ENCODE measurements at places on chromosomes 11 and 22. TPM values are rescaled to one million over a fixed set of nuclear protein-coding genes. Genes with fewer than 3 reads are reported as not detected.
A peak's percentile ranks its signal among the peaks of the same experiment; 100 is the strongest.

GRCh38 chr11:121596195-121597155 is 143.7 kb upstream of the SORL1-AS1 start:
- H3K4me1 ChIP-seq: peaks cover 5% of the 10 kb centered on the region
- peaks cover 79% of the 10 kb centered on the region for H3K36me3 ChIP-seq
- DNase-seq: no peak
- H3K27ac ChIP-seq: no peak overlapping the region

- no peaks in the 10 kb centered on the region for H3K4me1 ChIP-seq
- H3K36me3 ChIP-seq: no peaks in the 10 kb centered on the region
- no peak for DNase-seq
- no peak overlapping the region for H3K27ac ChIP-seq
- no peak overlapping the region for H3K4me3 ChIP-seq
These were observed 12.2 kb upstream of the ACRV1 start for GRCh38 chr11:125692887-125693286.

- no peaks in the 10 kb centered on the region for H3K4me1 ChIP-seq
- no peaks in the 10 kb centered on the region for H3K36me3 ChIP-seq
- no peaks in the 10 kb centered on the region for H3K27me3 ChIP-seq
- no peak overlapping the region for H3K27ac ChIP-seq
These were observed 215.9 kb upstream of the CCDC90B start for GRCh38 chr11:83502041-83502440.

The OR8A1 gene
- not detected for total RNA-seq

- H3K4me3 ChIP-seq: no peak within 1 kb of the TSS
- H3K4me1 ChIP-seq: peaks cover 37% of the 10 kb centered on the region
These were observed at the start of gene INSC for GRCh38 chr11:15114501-15115475. INSC (plus strand) TSS chr11:15114923; CDS start chr11:15149175, 34,252 bp downstream.

GRCh38 chr22:20567993-20568417 is 60.6 kb downstream of the MED15 start:
- peaks cover 90% of the 10 kb centered on the region for H3K4me1 ChIP-seq
- H3K4me3 ChIP-seq: peak overlapping the region; percentile 16
- no peaks in the 10 kb centered on the region for H3K27me3 ChIP-seq
- DNase-seq: no peak
- peaks cover 92% of the 10 kb centered on the region for H3K36me3 ChIP-seq

The SLC7A4 gene
- total RNA-seq: 0.07 TPM

The CHRM1 gene
- total RNA-seq: not detected

The ACTN3 gene
- 0.23 TPM for total RNA-seq

The CDC42EP2 gene
- total RNA-seq: 0.67 TPM

- peaks cover 23% of the 10 kb centered on the region for H3K4me1 ChIP-seq
- DNase-seq: no peak
- H3K27ac ChIP-seq: no peak overlapping the region
- no peak overlapping the region for H3K4me3 ChIP-seq
- peaks cover 7% of the 10 kb centered on the region for H3K36me3 ChIP-seq
- no peaks in the 10 kb centered on the region for H3K27me3 ChIP-seq
These were observed 1.7 kb downstream of the UVRAG start for GRCh38 chr11:75816561-75817239.

DNA sequence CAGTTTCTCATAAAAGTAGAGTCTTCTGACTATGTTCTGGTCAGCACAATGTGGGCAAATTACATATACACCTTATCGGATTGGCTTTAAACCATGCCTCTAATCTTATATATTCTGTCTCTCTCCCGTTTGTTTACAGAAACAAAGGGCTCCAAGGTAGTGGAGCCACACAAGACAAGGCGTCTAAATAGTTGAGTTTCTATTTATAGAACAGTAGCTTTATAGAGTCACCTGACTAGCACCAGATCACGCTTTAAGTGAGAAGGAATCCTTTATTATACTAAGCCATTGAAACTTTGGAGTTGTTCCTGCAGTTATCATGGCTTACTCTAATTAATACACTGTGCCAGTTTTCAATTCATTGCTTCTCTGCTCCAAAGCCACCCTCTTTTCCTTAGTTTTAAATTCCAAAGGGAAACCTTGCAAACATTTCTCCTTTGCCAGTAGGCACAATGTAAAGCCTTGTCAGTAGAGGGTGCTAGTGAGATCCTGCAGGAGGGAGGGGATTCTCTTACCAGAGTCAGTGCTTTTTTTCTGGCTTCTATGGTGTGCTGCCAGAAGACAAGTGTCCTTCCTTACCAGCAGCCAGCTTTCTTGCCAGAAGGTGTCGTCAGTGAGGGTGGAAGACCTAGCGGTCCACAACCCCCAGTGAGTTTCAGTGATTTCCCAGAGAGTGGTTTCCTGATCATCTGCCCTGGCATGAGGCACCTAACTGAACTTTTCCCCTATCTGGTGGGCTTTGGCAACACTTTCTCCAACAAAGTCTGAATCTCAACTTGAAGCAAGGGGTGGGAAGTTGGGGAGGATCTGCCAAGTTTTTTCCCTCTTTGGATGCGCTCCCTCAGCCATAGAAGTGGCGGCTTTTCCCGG is 71.7 kb downstream of the RAB38 start:
- peak; percentile 52 for DNase-seq
- H3K27me3 ChIP-seq: peaks cover 25% of the 10 kb centered on the region
- H3K4me1 ChIP-seq: no peaks in the 10 kb centered on the region

DNA sequence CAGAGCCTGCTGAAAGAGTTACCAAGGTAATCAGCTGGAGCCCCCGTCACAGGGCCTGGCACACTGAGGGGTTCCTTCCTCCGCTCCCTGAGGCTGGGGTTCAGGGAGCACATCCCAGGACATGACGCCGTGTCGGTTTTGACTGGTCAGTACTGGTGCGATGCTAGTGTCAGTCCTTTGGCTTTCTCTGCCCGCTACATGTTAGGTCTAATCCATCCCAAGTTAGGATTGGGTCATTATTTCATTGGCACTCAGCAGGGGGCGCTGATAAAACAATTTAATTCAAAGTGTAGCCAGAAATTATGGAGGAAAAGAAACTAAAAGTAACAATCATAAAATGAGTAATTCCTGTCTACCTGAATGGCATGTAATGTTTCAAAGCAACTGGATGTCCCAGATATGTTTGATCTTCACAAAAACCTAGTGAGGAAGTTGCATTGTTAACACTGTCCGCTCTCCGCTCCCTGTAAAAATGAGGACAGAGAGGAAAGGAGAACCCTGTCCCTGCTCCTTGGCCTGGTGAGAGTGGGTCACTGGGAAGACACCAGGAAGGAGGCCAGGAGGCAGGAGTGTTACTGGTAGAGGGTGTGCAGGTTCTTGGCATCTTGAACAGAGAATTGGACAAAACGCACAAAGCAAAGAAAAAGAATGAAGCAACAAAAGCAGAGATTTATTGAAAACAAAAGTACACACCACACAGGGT is 27.1 kb downstream of the TSKU start:
- H3K27ac ChIP-seq: peak overlapping the region; percentile 83
- no peak overlapping the region for H3K4me3 ChIP-seq
- H3K4me1 ChIP-seq: peaks cover 21% of the 10 kb centered on the region
- peaks cover 3% of the 10 kb centered on the region for H3K36me3 ChIP-seq
- peak; percentile 61 for DNase-seq

- no peaks in the 10 kb centered on the region for H3K27me3 ChIP-seq
- no peak overlapping the region for H3K4me3 ChIP-seq
- H3K36me3 ChIP-seq: peaks cover 59% of the 10 kb centered on the region
- no peak overlapping the region for H3K27ac ChIP-seq
- DNase-seq: no peak
- peaks cover 46% of the 10 kb centered on the region for H3K4me1 ChIP-seq
These were observed 60.8 kb upstream of the PDE3B start for GRCh38 chr11:14582793-14583192.

GRCh38 chr11:25949918-25950317 is 382.0 kb upstream of the ANO3 start:
- no peak overlapping the region for H3K4me3 ChIP-seq
- H3K27me3 ChIP-seq: no peaks in the 10 kb centered on the region
- no peaks in the 10 kb centered on the region for H3K4me1 ChIP-seq
- no peaks in the 10 kb centered on the region for H3K36me3 ChIP-seq
- H3K27ac ChIP-seq: no peak overlapping the region

DNA sequence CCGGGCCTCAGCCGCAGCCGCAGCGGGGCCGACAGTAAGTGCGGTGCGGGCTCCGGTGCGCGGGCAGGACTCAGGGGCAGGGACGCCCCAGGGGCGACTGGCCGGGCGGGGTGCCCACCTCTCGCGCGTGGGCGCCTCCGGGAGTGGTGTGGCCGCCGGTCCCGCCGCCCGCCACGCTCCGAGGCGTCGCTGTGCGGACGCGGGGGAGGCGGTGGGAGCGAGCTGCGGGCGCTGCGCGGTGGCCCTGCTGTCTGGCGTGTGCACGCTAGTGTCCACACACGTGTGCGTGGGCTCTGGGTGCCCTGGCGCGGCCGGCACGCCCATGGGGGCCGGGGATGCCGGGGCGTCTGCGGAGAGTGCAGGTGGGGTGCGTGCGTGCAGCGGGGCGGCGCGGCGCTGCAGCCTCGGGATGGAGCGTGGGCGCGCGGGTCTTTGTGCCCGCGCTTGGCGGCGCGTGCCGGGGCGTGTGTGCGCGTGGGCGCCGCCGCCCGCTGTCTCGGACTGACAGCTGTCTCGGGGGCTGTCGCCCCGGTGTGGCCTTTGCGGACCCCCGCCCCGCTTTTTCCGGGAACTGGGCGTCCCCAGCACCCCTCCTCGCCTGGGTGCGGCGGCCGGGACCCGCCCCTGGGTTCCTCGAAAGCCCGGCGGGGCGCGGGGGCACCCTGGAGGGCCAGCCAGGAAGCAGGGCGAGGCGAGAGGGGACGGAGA is 804 bp downstream of the KCNK4 start:
- H3K27ac ChIP-seq: no peak overlapping the region
- no peak for DNase-seq
- peaks cover 4% of the 10 kb centered on the region for H3K36me3 ChIP-seq

The JAML gene
- total RNA-seq: 122 TPM

- no peak overlapping the region for H3K4me3 ChIP-seq
- peaks cover 52% of the 10 kb centered on the region for H3K4me1 ChIP-seq
- H3K27me3 ChIP-seq: no peaks in the 10 kb centered on the region
- no peak for DNase-seq
- peak overlapping the region; percentile 68 for H3K27ac ChIP-seq
- no peaks in the 10 kb centered on the region for H3K36me3 ChIP-seq
These were observed 5.3 kb upstream of the MALAT1 start for GRCh38 chr11:65493367-65494176.
